Activated naive CD4-positive, alpha-beta T cell treated with Interleukin-2 at 50 U/mL for 16 hours (primary cell): ENCODE measurements at places on chromosomes 6 and 20.

DNA sequence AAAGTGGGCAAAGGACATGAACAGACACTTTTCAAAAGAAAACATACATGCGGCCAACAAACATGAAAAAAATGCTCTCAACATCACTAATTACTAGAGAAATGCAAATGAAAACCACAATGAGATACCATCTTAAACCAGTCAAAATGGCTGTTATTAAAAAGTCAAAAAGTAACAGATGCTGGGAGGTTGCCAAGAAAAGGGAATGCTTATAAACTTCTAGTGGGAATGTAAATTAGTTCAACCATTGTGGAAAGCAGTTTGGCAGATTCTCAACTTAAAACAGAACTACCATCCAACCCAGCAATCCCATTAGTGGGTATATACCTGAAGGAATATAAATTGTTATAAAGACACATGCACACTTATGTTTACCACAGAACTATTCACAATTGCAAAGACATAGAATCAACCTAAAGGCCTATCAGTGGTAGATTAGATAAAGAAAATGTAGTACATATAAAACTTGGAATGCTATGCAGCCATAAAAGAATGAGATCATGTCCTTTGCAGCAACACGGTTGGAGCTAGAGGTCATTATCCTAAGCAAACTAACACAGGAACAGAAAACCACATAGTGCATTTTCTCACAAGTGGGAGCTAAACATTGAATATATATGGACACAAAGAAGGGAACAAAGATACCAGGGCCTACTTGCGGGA, 16.3 kb downstream of the CENPQ start:
- DNase-seq = no peak

- DNase-seq = no peak
These were observed 24.6 kb downstream of the PDE7B start for GRCh38 chr6:135876058-135876457.

GRCh38 chr6:41408576-41408975, 73.2 kb downstream of the NCR2 start:
- no peak for DNase-seq

DNA sequence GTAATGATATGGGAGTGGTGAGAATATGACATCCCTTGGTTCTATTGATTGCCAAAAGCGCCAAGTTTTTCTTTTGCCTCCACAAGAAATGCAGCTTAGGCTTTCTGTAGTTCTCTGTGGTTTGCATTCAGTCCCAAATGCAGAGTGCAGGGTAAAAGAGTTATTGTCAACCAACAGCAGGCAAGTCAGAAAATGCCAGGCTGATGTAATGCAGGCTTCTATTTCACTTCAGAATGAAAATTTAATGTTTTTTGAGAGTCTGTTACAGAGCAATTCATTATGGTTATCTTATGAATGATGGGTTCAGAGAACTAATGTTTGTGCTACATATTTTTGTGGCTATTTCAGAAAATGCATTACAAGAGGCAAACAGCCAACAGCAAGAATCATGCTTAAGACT, 293.5 kb downstream of the CENPW start:
- no peak for DNase-seq
